ENCODE measurements at places on chromosomes 5 and 9.

DNA sequence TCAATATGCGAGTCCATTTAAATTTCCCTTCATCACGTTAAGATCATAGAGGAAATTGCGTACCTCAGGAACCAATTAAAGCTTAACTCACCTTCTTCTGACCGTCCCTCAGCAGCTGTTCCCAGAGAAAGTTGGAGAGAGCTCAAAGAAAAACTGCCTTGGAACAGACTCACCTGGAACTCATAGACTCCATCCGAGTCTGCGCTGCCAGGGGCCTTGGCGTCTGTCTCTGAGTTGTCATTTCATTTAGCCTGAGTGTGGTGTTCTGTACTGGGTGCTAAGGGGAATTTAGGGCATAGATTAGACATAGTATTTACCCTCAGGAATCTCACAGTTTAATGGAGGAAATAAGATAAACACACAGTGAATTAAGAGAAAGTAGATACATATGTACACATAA lies 892.7 kb downstream of the TLE1 start:
- DNase-seq: no peak

- no peak for DNase-seq
Observed at GRCh38 chr5:147882586-147883313, 4.2 kb downstream of the SCGB3A2 start.

DNA sequence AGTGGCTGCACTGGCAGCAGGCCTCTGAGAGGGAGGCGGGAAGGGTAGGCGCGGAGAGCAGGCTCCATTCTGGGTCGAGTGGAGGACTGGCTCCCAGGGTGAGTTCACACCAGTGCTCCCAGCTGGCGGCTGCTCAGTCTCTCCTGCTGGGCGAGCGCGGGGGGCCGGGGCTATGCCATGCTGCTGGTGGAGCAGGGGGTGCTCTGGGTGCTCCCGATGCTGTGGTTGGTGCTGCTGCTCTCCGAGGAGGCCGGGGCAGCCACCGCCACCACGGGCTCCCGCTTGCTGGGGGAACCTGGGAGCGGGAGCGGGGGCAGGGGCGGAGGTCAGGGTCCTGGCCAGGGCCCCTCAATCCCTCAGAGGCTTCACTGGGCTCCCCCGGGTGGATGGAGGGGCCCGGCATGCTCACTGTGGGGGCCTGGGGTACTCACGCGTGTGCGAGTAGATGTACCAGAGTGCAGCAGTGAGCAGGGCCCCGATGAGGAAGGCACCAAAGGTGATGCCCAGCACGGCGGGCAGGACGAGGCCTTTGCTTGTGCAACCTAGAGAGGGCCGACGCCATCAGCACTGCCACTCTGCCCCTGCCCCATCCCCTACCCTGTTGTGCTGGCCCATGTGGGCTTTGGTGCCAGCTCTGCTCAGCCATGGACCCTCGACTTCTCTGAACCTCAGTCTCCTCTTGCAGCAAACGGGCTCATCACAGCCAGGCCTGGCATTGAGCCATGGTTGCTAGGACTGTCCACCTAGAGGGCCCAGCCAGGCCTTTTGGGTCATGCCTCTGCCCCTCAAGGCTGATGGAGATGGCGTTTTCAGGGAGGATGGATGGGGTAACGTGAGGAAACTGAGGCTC lies 13.1 kb downstream of the FPGS start:
- no peak for DNase-seq

- peak; percentile 40 for DNase-seq
Observed at GRCh38 chr5:62143268-62144229, 162.5 kb upstream of the KIF2A start.

GRCh38 chr5:2011481-2012411 lies 129.0 kb upstream of the IRX4 start:
- DNase-seq: no peak
